ENCODE measurements at places on chromosomes 7 and 10.

DNA sequence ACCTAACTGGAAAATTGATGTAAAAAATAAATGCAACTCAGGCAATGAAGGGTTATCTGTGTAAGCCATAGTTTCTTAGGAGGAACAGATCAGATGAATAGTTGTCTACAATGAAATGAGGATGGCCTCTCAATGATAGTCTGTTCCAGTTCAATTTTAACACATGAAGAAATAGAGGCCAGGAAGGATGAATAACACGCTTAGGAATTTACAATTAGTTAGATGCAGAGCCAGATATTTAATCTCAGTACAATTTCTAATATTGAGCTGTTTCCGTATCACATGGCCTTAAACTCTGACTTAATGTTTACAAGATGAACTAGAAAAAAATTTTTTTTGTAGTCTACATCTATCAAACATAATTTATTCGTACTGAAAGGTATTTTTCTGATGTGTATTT, 176.6 kb downstream of the GALNT11 start:
- no peak overlapping the region for H3K4me3 ChIP-seq
- DNase-seq = no peak
- H3K27ac ChIP-seq = no peak overlapping the region
- H3K36me3 ChIP-seq = peaks cover 6% of the 10 kb centered on the region
- H3K4me1 ChIP-seq = no peaks in the 10 kb centered on the region
- no peaks in the 10 kb centered on the region for H3K27me3 ChIP-seq

DNA sequence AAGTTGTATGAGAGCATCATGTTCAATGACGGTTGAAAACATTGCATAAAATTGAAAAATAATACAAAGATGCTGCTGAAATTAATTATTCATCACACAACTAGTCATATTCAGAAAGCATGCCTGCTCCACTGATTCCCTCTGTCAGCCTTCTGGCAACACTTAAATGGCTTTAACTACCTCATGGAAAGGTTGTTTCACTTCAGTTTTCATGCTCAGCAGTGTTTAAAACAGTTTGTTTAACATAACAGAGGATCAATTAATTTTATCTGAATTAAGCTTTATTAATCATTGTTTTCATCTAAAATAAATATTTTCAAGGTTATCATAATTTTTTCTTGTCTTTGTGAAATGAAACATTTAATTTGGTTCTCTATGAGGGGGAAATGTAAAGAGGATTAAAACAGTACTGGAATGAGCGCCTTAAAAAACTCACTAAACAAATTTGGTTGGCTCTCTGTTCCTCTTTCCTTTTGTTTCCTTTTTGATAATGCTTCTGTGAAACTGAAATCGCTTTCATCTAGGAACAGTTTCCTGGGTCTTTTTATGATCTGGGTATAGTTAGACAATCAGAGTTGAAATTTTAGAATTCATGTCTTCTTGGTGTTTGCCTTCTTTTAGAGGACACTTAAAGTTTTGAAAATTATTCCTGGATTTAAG, 427.4 kb downstream of the SH2D4B start:
- H3K27ac ChIP-seq = no peak overlapping the region
- H3K4me1 ChIP-seq = no peaks in the 10 kb centered on the region
- no peaks in the 10 kb centered on the region for H3K36me3 ChIP-seq
- no peaks in the 10 kb centered on the region for H3K27me3 ChIP-seq
- DNase-seq = no peak

DNA sequence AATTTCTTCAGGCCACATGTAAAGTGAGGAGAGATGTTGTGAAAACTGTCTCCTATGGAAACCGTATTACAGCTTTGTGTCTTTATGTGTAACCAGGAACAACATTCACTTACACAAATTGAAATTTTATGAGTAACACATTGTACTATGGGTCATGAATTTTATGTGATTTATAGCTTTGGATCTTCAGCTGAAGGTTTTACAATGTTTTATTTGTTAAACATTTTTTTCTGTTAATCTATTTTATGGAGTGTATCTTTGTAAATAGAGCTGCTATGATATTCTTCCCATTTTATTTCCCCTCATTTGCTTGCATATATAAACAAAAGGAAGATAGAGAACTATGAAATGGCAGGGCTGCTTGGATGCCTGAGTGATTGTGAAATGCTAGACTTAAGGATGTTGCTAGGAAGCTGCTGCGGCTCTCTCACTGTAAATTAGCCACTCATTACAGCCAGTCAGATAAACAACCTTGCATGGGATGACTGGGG, 104.5 kb upstream of the PCLO start:
- no peak overlapping the region for H3K27ac ChIP-seq
- no peak overlapping the region for H3K4me3 ChIP-seq
- no peaks in the 10 kb centered on the region for H3K27me3 ChIP-seq
- no peaks in the 10 kb centered on the region for H3K4me1 ChIP-seq
- no peak for DNase-seq

- H3K4me1 ChIP-seq = no peaks in the 10 kb centered on the region
- no peak for DNase-seq
- H3K27ac ChIP-seq = no peak overlapping the region
- H3K36me3 ChIP-seq = no peaks in the 10 kb centered on the region
- no peaks in the 10 kb centered on the region for H3K27me3 ChIP-seq
These were observed 28.1 kb downstream of the LRGUK start for GRCh38 chr7:134155206-134155605.

GRCh38 chr10:102726274-102726673, 11.8 kb downstream of the SFXN2 start:
- no peak overlapping the region for H3K4me3 ChIP-seq
- H3K27ac ChIP-seq = no peak overlapping the region
- DNase-seq = no peak
- no peaks in the 10 kb centered on the region for H3K27me3 ChIP-seq
- H3K36me3 ChIP-seq = peaks cover 3% of the 10 kb centered on the region
- H3K4me1 ChIP-seq = no peaks in the 10 kb centered on the region

- no peaks in the 10 kb centered on the region for H3K27me3 ChIP-seq
- H3K36me3 ChIP-seq = no peaks in the 10 kb centered on the region
- no peak overlapping the region for H3K4me3 ChIP-seq
- no peak overlapping the region for H3K27ac ChIP-seq
- no peaks in the 10 kb centered on the region for H3K4me1 ChIP-seq
These were observed 103.6 kb downstream of the ELMO1 start for GRCh38 chr7:37344886-37345579.

Measured in body of pancreas (tissue), 4 donors.